ENCODE measurements at places on chromosomes 4 and X.

- no peak for DNase-seq
Measured at GRCh38 chr4:165481053-165481835, 102.4 kb downstream of the CPE start.

DNA sequence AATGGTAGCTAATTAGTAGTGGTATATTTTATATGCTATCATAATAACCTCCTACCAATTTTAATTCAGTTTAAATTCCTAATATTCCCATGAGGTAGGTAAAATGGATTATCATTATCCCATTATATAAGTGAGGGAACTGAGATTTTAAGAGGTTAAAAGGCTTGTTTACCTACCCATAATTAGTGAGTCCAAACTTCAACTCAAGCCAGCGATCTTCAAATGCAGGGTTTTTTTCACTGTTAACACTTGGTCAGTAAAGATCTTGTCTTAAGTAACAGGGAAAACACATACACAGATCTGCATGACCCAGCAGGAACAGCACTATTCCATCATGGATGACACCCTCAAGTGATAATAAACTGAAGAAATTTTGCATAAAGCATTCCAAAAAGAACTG, 31.3 kb downstream of the FABP2 start:
- DNase-seq = no peak

DNA sequence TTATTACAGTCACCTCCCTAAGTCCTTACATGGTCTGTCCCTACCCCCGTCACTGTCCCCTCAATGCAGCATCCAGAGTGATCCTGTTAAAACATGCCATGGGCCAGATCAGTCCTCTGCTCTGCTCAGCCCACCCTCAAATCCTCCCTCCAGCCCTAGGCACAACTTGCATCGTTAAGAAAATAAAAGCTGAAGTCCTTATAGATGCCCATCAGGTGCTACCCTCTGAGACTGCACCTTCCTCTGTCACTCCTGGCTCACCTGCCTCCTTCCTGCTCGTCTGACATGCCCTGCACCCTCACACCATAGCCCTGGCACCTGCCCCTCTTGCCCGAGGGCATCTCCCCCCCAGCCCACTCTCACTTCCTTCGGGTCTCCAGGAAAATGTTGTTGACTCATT, 4.1 kb downstream of the STK32B start:
- no peak for DNase-seq

DNA sequence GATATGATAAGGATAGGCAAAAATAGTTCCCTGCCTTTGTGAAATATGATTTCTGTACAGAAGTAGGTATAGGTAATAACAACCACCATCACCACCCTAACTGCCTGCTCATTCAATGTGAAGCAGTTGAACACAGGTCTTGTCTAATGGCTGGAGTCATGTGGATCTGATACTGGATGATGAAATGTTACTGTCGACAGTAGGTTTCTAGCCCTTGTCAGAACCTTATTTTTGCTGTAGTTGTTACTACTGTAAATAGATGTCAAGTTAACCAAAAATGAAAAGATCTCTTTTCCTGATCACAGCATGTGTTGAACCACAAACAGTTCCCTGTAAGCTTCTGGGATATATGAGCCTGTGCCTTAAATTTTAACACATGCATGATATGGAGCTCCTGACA, 142.9 kb downstream of the FRAS1 start:
- no peak for DNase-seq

DNA sequence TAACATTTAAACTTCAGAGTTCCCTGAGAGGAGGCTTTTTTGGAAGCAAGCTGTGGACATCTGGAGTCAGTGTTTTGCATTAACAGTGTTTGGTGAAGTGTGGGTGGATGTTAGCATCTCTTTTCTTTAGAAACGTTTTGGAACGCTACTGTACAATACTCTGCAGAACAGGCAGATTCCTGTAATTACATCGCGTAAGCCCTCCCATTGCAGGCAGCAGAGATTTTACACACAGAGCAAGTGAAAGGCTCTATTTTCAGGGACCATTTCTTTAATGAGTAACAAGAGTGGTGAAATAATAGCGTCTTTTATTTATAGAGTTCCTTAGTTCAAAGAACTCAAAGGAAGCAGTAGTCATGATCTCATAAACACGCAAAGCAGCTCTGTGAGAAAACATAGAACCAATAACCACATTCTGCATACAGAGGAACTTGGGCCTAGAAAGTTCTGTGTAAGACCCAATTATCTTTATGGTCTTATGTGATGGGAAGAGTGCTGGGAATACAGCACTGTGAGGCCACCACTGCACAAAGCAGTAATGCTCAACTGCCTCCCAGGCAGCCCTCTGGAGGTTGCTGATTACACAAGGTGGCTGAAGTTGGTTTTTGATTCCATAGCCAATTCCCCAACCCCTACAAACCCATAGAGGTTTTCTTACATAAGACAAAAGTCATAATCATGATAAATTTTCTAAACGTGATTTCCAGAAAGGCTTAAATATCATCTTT, 298.7 kb upstream of the EPHA5 start:
- no peak for DNase-seq

- DNase-seq = no peak
Measured at GRCh38 chr4:98586291-98586961, 72.0 kb downstream of the TSPAN5 start.

DNA sequence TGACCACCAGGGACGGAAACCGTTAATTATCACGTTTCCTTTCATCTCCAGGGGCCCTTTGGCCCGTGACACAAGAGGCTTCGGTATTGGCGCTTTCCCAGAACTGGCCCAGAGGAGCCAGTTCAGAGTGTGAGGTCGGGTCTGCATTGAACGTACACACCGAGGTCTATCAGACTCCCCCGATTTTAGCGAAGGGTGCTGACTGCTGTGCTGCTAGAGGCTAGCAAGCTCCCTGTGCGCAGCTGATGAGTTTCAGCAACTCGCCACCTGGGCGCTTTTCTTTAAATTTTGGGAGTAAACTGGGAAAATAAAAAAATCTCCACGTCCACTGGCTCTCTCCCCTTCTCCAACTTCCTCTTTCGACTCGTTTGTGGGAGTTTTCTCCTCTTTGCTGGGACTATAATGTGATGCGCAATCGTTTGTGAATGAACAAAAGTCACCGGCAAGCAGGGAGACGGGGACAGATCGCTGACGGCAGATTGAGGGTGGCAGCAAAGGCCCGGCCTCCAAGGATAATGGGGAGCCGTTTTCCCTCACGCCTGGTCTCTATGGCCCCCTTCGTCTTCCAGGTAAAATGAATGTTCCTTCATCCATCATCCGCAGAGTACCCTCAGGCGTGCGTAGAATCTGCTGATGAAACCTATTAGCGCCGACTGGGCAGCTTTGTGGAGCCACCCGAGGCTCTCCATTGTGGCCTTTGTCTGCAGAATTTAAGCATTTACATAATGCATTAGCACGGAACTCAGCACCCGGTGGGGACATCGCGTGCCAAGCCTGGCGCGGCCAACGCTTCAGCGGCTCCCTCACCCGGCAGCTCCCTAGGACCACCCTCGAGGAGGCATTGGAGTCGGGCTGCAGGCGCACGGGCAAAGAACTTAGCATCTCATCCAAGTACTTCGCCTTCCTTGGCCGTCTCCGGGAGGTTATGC, 1.6 kb upstream of the LRAT start:
- no peak for DNase-seq

DNA sequence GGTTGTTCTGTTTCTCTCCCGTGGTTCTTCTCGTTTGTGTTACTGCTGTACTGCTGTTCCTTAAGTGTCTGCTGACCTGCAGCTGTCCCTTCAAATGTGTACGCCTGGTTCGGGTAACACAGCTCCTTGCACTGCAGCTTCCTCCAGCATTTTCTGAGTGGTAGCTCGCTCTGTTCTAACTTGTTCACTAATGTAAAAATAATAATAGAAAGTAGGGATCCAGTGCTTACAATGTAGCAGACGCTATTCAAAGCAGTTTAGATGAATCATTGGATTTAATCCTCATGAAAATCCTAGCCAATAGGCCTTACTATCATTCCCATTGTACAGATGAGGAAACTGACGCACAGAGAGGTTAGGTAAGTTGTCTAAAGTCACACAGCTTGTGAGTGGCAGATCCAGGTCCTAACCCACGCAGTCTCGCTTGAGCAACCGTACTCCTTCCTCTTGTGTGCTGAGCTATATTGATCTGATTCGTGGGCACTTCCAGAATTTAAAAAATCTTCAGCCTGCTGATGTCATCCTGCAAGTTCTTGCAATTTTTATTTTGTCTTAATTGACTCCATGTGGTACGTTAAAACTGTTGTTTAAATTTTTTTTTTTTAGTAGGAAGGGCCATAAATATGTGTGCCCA, 448.2 kb upstream of the FAT1 start:
- DNase-seq = no peak

GRCh38 chr4:188819233-188819632, 680.0 kb downstream of the TRIML1 start:
- no peak for DNase-seq

DNA sequence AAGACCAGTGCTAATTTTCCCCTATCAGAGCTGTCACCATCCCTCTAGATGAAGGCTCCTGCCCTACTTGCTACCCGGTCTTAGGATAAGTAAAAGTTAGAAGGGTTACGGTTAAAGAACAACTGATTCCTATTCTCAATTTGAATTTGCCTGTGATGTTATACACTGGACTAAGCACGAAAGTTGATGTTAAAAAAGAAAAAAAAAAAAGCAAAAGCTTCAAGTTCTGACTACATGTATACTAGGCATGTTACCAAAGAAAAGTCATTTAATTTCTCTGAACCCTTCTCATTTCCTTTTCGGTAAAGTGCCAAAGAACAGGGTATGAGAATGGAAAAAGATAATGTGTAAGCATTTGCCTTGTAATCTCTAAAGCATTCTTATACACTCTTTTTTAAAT, 1.4 kb upstream of the PPID start:
- no peak for DNase-seq

GRCh38 chr4:67393699-67394281, 151.5 kb downstream of the CENPC start:
- no peak for DNase-seq

- no peak for DNase-seq
Measured at GRCh38 chr4:147570616-147571015, 46.6 kb upstream of the TMEM184C start.

DNA sequence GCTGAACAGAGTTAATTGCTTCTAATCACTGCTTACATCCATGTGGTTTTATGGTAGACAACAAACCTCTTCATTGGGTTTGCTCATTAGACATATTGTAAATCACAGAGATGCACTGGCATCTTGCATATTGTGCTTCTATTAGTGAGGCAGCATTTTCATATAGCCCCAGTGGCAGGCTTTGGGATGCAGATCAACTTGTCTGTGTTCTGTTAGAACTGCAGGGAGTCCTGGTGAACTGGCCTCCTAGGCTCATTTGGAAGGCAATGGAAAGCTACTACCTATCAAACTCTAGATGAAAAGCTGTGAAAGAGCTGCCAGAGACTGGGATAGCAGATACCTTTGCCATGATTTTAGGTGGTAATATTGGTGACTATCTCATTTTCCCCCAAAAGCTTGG, 108.8 kb downstream of the NAA11 start:
- DNase-seq = no peak

- no peak for DNase-seq
Measured at GRCh38 chrX:3522101-3522650, 175.7 kb upstream of the MXRA5 start.

- DNase-seq = no peak
Measured at GRCh38 chrX:9164533-9165426, 130.9 kb upstream of the FAM9B start.

GRCh38 chr4:89175611-89176010, 64.3 kb downstream of the TIGD2 start:
- DNase-seq = no peak

DNA sequence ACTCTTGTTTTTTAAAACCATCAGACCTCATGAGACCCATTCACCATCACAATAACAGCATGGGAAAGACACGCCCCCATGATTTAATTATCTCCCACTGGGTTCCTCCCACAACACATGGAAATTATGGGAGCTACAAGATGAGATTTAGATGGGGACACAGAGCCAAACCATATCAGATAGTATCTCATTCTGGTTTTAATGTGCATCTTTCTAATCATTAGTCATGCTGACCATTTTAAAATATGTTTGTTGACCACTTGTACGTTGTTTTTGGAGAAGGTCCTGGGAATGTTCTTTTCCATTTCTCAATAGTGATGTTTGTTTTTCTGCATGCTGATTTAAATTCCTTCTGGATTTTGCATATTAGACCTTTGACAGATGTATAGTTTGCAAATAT, 119.0 kb downstream of the RTL3 start:
- DNase-seq = no peak

GRCh38 chr4:124632439-124632838, 80.1 kb downstream of the ANKRD50 start:
- DNase-seq = no peak

GRCh38 chr4:189060104-189060503, 880.6 kb upstream of the FRG1 start:
- DNase-seq = no peak

- no peak for DNase-seq
Measured at GRCh38 chr4:83910693-83911092, 374.8 kb downstream of the GPAT3 start.

- DNase-seq = peak; percentile 53
Measured at GRCh38 chrX:154602766-154603437, 16.2 kb downstream of the CTAG1B start.

DNA sequence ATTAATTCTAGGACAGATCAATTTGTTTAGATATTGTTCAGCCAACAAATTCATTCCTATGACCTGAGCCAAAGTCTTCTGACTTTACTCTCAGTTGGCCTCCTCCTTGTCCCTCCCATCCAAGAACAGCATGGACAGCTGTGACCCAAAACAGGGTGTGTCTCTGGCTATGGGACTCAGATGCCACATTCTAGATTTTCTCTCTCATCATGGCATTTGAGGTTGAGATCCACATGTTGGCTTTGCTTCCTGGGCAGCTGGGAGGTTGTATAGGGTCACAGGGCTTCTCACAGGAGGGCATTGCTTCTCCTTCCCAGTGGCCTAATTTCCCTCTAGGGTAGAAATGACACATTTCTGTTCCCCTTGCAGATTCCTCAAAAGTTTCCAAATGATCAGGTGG, 22.6 kb upstream of the EGF start:
- no peak for DNase-seq

- no peak for DNase-seq
Measured at GRCh38 chr4:55611358-55612059, 19.5 kb upstream of the PDCL2 start.

- DNase-seq = no peak
Measured at GRCh38 chr4:2102045-2102883, 43.1 kb downstream of the NAT8L start.

GRCh38 chr4:155705664-155706063, 39.0 kb downstream of the GUCY1A1 start:
- DNase-seq = no peak

DNA sequence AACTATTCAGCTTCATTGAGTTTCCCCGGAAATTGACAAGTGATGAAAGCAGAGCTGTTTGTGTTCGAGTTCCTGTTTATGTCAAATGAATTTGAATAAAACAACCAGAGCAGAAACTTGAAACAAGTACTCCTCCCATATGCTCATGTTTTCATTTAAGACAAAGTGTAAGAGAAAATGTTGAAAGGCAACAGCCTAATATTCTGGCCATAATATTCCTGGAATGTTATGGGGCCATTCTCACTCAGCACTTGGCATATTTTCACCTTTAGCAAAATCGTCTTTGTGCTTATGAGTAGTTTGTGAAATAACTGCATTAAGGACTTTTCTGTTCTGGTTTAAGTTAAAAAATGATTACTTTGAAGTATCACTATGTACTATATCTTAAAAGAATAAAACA, 276.0 kb upstream of the FAT1 start:
- no peak for DNase-seq

- no peak for DNase-seq
Measured at GRCh38 chr4:105657117-105657765, 51.2 kb downstream of the INTS12 start.

- no peak for DNase-seq
Measured at GRCh38 chrX:122422547-122422946, 761.5 kb upstream of the GRIA3 start.

- no peak for DNase-seq
Measured at GRCh38 chr4:158802914-158803313, 34.1 kb downstream of the FNIP2 start.

All from coronary artery (tissue), 2 donors.